ENCODE measurements at places on chromosomes 2 and 18. TPM values are rescaled to one million over a fixed set of nuclear protein-coding genes. Genes with fewer than 3 reads are reported as not detected.

Gene SERPINB13
- total RNA-seq = 21.2 TPM

Gene AP1S3
- 4.0 TPM for total RNA-seq

Gene CCDC150
- 6.3 TPM for total RNA-seq

Gene KLHL29
- total RNA-seq = 6.9 TPM

Gene LRRTM4
- 0.89 TPM for total RNA-seq

Gene C2orf78
- total RNA-seq = not detected

Gene TMEM237
- total RNA-seq = 48.2 TPM
